Activated T-cell treated with anti-CD3 and anti-CD28 coated beads, Interleukin-2, amount 50 U/mL, for 72 hours (primary cell): ENCODE measurements at places on chromosomes 12 and 14.
A peak's percentile ranks its signal among the peaks of the same experiment; 100 is the strongest.

DNA sequence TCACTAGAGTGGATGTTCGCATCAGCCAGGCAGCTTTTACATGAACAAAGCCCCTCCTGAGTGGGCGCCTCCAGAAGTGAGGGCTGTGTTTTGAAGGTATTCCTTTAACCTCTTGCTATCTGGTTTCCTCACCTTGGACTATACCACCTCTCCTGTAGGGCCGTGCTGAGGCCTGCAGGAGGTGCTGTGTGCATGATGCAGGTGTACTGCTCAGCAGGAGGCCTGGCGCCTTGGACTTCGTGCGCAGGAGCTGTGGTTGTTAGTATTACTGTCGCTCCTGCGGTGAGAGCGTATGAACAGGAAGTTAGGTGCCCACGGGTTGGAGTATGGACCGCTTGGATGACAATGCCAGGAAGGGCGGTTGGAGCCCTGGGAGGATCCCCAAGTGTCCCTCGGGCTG lies 130.7 kb downstream of the TSPAN9 start:
- DNase-seq = peak; percentile 24

- peak; percentile 84 for DNase-seq
Measured at GRCh38 chr12:130826151-130826801, 12.8 kb downstream of the STX2 start.

GRCh38 chr12:109618082-109618481 lies 44.5 kb downstream of the MVK start:
- DNase-seq = no peak

GRCh38 chr14:95500201-95500681 lies 16.2 kb downstream of the SYNE3 start:
- no peak for DNase-seq

GRCh38 chr12:6852651-6853354 lies 853 bp downstream of the USP5 start:
- peak; percentile 80 for DNase-seq

DNA sequence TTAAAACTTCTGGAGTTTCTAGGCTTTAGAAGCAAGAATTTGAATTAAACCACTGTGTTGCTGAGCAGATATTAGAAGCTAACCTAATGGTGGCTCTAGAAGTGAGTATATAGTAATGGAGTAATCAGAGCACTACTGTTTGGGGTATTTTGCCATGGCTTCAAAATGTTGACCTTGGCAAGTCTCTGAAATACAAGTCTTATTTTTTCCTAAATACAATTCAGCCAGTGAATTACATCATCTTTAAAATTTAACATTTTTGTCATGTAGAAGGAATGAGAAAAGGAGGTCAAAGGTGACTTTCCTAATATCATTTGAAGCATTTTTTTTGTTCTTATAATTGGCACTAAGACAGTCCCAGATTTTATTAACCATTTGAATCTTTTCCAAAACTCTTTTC lies 25.2 kb downstream of the PMCH start:
- DNase-seq = no peak

DNA sequence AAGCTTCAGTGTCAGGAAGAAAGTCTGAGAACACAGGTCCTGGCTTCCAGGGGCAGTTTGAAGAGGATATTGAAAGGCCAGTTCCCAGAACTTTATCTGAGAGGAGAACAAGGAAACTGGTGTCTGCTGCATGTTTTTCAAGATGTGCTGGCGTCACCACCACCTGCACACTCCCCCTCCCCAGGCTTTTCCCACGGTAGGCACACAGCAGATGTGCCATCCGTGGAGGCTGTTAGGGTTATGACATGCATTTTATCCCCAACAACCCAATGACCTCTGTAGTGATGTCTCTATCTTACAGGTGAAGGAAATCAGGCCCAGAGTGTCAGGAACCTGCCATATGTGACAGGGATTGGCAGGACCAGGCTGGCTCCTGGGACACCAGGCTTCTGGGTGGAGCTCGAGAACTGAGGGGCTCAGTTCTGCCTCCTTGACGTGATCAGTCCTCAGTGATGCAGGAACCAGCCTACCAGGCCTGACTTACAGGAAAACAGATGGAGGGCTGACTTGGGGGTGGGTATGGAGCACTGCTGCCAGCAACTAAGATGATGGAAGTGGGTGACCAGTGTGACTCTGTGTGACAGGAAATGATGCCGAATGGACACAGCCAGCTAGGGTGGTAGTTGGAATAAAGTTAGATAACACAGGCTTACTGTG lies 16.8 kb downstream of the SLC25A47 start:
- no peak for DNase-seq

DNA sequence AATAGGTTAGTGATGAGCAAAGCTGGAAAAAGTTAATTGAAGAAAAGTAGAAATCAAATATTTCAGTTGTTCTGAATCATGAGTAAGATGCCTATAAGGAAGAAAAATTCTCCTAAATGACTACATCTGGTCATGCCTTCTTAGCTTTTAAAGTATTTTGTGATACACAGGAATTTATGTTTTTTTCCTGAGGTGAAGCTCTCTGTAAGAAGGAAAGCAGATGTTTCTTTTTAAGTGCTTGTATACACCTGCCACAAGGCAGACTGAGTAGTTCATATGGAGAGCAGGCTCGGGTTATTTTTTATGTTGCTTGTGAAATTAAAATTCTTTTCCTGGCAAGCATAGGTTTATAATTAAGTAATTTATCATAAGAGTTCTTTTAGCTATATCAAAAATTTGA lies 275.2 kb downstream of the RAD51B start:
- DNase-seq = no peak

DNA sequence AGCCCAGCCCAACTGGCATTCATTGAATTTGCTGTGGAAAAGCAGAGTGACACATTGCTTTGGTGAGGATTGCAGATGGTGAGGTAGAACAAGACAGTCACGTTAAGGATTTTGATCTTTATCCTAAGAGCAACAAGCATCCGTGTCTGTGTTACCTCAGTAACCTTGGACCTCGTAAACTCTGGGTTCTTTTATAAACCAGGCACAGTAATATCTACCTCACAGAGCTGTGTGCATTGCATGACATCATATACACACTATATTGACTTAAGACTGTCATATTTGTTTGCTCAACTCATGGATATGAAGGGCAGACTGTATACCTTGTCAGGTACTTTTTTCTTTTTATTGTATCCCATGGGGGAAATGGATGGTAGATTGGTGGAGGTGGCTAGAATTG lies 156.2 kb downstream of the ETV6 start:
- DNase-seq = no peak

- DNase-seq = peak; percentile 49
Measured at GRCh38 chr12:104462931-104463339, 6.2 kb downstream of the CHST11 start.

DNA sequence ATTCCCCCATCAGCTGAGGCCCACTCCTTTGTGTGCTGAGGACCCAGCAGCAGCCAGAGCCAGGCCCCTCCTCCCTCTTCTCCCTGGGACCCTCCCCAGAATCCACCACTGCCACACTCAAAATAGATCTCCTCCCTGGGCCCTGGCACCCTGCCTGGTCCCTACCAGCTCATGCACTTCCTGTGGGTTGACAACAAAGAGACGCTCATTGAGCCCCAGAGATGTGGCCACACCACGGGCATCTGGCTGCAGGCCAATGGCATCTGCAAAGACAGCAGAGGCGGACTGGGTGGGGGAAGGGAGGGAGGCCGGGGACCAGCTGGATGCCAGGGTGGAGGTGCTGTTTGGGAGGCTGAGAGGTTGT lies 16.0 kb upstream of the ENDOU start:
- peak; percentile 77 for DNase-seq

GRCh38 chr12:25659621-25660020 lies 106.5 kb upstream of the LMNTD1 start:
- DNase-seq = no peak

DNA sequence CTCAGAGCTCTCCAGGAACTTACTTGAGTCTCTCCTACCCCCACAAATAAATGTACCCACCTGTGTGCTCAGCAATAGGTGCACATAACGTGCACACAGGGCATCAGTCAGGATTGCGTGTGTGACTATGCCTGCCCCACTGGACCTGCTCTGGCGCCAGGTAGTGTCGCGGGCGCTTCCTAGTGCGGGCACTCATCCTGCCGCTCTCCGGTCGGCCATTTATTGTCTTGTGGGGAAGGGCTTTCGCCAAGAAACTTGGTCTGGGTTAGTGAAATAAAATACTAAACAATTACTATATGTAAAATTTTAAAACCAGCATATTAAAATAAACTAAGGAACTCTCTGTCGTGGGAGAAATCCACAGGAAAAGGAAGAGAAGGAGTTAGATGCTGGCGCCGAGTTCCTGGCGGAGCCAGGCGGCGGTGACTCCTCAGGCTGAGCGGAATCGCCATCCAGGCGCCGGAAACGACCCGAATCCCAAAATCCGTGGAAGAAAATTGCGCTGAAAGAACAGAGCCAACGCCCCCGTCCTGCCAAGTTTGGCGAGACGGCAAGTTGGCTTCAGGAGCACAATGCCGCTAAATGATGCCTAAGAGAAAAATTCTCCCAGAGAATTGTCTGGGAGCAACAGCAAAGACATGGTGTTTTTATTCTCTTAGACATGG lies 7.9 kb upstream of the HOXC13 start:
- no peak for DNase-seq

GRCh38 chr12:6887460-6887859 lies 14.4 kb upstream of the SPSB2 start:
- no peak for DNase-seq

GRCh38 chr12:63844391-63845341 lies at the start of gene SRGAP1:
TSS of gene SRGAP1 (plus strand) at chr12:63844700. CDS start at chr12:63844817, 117 bp downstream.
- no peak for DNase-seq

GRCh38 chr14:49953196-49953595 lies 60.3 kb downstream of the ARF6 start:
- no peak for DNase-seq

- DNase-seq = no peak
Measured at GRCh38 chr12:47545938-47546609, 159.8 kb downstream of the RPAP3 start.

DNA sequence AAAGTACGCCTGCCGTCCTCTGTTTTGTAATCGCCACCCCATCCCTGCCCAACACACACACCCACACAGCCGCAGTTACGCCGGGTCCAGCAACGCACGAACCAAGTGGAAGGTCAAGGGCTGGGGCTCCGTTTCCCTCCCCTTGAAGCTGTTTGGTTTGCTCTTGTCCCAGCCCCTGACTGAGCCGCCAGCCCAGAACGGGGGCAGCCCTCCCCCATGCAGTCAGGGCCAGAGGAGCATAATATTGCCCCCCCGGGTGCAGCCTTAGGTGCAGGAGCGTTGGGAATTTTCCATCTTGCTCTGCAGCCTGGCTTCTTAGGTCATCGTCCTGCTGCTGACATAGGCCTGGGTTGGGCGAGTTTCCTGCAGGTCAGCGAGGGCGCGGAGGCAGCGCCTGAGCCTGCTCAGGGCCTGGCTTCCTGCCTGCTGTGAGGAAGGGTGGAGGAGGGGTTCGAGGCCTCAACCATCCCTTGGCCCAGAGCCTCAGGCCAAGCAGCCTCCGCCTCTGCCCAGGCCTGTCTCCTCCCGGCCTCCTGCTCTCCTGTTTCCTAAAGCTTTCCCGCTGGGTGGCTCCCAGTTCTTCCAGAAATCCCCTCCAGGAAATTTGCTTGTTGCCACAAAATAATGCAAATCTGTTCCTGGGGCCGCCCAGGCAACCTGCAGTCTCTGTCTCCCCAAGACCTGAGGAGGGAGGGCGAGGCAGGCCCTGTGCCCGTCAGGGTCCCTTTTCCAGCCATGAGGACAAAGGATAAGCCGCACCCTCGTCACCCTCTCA lies 44.5 kb downstream of the PSMA6 start:
- no peak for DNase-seq

GRCh38 chr14:85531587-85532373 lies 1.8 kb downstream of the FLRT2 start:
- no peak for DNase-seq

DNA sequence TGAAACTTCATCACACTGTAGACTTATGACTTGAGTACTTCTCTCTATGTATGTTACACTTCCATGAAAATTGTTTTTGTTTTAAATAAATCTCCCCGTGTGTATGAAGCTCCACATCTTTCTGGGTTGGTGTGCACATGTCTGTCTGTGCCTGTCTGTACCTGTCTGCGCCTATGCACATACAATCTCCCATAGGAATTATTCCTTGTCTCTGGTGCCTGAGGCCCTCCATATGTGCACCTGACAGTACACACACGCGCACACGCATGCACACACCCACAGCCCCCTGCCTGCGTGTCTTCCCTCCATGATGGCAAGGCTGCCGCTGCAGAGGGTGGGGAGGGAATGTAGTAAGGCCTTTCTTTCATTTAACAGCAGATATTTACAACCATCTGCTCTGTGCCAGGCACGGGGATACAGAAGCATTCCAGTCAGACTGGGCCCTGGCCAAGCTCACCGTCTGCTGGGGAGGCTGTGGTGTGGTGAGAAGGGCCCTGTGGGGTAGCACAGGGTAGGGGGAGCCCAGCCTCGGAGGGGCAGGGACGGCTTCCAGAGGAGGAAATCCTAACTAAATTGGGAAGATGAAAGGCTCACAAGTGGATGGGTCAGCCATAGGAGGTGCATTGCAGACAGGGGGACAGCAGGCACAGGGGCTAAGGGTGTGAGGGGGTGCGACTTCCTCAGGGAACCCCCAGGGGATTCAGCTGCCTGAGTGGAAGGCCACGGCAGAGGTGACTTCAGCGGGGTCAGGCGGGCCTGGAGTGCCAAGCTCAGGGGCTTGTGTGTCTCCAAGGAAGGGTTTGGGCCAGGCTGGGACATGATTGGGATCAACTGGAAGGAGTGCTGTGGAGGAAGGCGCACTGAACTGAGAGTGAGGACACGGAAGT lies 26.1 kb downstream of the KRT8 start:
- DNase-seq = no peak

GRCh38 chr12:16349131-16349460 lies 1.7 kb downstream of the MGST1 start:
- no peak for DNase-seq

- no peak for DNase-seq
Measured at GRCh38 chr14:99478128-99478527, 2.5 kb downstream of the SETD3 start.

- no peak for DNase-seq
Measured at GRCh38 chr14:89359477-89360222, 57.4 kb downstream of the FOXN3 start.
